ENCODE measurements at places on chromosomes 2 and 18.

DNA sequence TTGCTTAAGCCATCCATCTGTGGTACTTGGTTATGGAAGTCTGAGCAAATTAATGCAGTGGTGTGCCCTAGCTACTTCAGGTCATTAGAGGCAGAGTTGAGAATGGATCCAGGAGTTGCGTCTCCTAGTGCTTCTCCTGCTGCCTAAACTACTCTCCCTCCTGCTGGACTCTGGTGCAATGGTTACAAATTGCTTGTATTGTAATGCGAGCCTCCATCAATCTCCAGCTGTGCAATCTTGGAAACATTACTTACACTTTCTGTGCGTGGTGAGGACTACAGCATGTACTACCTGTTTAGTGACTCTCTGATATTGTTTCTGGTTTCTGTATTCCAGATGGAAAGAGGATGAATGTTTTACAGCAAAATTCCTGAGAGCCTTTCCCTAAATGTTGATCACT lies 119.0 kb upstream of the CYRIA start:
- DNase-seq, result no peak

DNA sequence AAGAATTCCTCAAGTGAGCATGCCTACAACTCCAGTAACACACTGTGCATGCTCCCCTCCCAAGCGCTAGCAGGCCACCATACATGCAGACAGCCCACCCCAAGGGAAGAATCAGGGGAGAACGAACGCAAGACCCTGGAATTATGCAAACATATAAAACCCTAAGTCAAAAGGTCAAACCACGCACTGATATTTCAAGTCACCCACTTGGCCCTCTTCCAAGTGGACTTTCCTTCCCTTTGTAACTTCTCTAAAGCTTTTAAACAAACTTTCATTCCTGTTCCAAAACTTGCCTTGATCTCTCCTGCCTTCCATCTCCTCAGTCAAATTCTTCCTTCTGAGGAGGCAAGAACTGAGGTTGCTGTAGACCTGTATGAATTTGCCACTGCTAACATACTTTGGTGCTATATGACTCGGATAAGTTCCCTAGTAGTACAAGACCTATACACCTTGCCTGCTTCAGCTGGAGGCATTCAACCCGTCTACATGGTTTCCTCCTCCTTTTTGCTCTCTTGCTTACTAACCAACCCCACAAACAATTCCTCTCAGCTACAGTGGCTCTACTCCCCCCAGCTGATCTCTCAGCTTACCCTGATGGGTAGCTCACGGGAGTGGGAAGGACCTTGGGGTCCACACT lies 11.1 kb upstream of the RPIA start:
- DNase-seq, result no peak

DNA sequence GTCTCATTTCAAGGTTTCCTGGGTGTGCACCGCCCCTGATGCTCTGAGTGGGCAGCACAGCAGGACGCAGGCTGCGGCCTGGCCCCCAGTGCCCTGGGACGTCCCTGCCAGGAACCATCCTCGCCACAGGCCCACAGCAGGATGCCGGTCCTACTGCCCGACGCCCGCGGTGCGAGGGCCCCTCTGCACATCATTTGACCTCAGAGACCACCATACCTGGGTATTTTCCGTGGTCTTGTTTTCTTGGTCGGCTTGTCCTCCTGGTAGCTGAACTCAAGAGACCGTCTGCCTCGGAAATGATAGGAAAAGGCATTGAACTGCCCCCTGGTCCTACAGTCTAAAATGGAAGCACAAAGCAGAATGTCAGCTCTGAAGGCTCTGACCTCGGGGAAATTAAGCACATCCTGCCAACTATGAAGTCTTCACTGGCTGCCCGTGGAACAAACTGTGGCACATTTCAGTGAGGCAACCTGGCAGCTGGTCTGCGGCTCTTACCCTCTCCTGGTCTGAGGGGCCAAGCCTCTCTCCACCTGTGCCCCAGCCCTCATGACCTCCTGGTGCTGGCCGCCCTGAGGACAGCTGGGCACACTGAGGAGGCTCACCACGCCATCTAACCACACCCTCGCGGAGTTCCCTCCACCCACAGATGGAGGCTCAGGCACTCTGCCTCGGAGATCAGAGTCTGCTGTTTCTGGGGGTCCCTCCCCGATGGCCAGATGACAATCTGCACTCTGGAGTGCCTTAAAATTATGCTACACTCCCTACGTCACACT lies 105.0 kb downstream of the PXDN start:
- DNase-seq, result no peak

DNA sequence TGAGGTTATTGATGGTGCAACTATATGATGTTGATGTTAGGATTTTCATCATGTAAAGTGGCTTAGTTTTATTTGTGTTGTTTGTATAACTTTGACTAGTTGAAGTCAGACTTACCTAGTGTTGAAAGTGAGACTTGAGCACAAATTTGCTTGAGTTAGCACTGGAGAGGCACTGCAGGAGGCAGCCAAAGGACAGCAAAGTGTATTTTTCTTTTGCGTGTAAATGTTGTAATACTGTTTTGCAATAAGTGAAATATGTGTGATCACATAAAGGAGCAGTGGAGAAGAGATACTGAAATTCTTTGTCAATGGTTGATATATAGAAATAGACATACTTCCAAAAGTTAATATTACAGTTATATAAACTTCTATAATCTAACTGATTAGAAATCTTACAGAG lies 332.0 kb upstream of the RAB12 start:
- DNase-seq, result no peak

DNA sequence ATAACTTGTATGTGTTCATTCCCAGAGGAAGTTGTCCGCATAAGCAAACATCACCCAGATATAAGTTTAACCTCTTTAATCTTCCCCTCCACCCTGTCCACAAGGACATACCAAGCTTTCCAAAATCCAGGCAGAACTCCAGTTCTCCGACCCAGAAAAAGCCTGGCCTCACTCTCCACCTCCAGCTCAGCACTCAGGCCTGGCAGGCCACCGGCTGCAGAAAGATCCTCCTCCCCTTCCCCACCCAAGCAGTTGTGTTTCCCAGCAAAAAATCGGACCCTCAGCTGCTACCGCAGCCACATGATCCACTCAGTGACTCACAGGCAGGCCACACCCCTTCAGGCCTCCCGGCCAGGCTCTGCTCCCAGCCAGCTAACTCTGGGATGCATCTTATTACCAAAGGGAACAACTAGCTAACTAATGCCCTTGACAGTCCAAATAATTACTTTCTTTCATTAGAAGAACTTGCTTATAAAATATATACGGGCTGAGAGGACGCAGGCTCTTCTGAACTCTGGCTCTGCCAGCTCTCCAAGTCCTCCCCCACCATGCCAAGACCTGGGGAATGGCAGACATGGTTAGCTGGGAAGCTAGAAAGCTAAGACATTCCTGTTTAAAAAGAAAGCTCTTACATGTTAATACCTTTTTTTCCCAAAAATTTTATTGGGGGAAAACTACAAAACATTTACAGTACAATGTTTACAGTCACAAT lies 4.5 kb downstream of the ZFP36L2 start:
- peak; percentile 34 for DNase-seq

DNA sequence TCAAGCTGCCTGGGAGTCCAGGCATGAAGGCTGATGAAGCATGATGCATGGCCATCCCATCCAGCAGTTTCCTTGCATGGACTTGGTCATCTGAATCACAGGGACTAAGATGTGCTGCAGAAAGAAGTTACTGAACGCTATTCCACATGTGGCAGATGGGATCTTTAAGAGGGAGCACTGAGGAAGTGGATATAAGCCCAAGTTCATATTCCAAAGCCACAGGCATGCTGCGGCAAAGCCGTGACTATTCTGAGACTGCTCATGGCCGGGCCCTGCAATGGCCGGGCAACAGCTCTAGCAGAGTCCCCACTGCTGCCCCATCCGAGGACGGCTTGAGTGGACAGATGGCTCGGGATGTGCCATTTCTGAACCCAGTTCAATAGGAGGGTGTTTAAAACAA lies 61.5 kb downstream of the STPG4 start:
- DNase-seq, result no peak

- no peak for DNase-seq
These were observed 48.3 kb upstream of the SLC38A11 start for GRCh38 chr2:165003443-165004130.

- no peak for DNase-seq
These were observed 183.5 kb downstream of the PAX3 start for GRCh38 chr2:222115296-222115695.

GRCh38 chr2:176159663-176160250 lies 2.6 kb downstream of the HOXD3 start:
- no peak for DNase-seq

DNA sequence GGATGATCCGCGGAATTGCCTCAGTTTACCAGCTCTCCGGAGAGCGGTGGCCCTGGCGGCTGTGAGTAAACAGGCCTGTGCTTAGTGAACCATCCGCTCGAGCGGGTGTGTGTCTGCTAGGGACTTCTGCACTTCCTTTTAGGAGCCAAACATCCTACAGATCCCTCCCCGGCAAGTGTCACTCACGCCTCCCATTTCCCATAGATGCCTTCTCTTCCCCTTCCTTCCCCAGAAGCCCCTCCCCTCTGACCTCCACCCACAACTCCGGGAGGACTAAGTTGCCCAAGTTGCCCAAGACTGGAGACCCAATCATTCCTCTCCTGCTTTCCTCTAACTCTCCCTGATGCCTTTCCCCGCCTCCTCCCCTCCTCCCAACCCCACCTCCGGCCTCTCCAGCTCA lies 2.9 kb downstream of the C1QL2 start:
- DNase-seq, result no peak

- no peak for DNase-seq
These were observed 74.9 kb downstream of the RHOB start for GRCh38 chr2:20521682-20522189.

GRCh38 chr18:22311301-22311700 lies 106.4 kb downstream of the CTAGE1 start:
- DNase-seq, result no peak

GRCh38 chr2:14513903-14514302 lies 118.6 kb upstream of the LRATD1 start:
- no peak for DNase-seq

GRCh38 chr2:209441541-209441940 lies 17.7 kb downstream of the MAP2 start:
- no peak for DNase-seq

DNA sequence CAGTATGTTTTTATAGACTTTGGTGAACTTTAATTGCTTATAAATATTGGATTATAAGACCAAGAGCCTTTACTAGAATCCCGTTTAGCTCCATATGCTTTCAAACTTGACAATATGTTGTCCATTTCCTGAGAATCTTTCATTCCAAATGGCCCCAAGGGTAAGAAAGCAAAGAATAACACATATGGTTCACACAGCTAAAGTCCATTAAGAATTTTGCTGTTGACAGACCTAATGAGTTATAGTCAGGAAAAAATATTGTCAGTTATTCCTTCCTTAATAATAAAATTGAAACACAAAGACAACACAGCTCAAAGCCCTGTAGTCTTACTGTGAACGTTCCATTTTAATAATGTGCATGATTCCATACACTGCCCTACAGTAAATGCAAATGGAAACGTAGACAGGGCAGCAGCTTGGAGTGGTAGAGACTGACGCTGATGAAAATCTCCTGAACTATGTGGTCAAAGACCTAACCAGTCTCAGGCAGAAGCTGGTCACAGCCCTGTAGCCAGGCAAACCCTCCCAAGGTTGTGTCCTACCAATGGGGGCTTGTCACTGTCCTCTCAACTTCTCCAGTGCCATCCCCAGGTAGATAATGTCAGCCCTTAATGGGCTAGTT lies 49.0 kb upstream of the ATIC start:
- DNase-seq, result no peak

GRCh38 chr2:96811917-96812316 lies 4.2 kb upstream of the CNNM3 start:
- DNase-seq, result no peak

GRCh38 chr2:108637304-108637669 lies 82.0 kb upstream of the RANBP2 start:
- no peak for DNase-seq

DNA sequence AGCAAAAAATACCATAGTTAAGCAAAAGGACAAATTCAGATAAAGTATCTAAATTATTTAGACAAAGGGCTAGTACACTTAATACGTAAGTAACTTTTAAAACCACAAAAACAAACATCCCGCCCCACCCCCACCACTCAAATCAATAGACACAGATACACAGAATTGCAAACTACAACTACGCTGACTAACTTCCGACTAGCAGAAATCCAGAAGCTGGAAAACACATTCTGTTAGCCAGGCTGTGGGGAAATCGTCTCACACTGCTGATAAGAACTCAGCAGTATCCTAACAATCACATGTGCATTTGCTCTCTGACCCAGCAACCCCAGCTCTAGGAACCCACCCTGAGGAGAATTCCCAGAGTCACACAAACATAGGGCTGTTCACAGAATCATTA lies 16.6 kb downstream of the FAM168B start:
- DNase-seq, result no peak

GRCh38 chr2:240451108-240451611 lies 15.7 kb downstream of the GPC1 start:
- no peak for DNase-seq

DNA sequence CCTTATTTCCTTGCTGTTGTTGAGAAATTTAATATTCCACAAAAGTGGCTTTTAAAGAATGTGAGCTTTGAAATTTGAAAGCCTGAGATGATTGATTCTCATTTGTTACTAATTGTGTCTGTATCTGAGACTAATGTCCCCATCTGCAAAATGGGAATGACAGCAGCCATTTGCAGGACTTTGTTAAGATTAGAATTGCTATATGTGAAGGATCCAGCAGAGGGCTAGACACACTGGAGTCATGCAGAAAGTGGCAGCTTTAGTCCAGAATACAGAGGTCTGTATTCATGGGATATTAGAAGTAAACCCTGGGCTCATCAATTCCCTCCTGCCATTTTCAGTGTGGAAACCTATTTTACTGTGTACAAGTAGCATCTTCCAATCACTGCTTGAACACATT lies 296.5 kb upstream of the GYPC start:
- DNase-seq, result no peak

- DNase-seq, result no peak
These were observed 6.5 kb upstream of the VPS54 start for GRCh38 chr2:64025741-64026140.

DNA sequence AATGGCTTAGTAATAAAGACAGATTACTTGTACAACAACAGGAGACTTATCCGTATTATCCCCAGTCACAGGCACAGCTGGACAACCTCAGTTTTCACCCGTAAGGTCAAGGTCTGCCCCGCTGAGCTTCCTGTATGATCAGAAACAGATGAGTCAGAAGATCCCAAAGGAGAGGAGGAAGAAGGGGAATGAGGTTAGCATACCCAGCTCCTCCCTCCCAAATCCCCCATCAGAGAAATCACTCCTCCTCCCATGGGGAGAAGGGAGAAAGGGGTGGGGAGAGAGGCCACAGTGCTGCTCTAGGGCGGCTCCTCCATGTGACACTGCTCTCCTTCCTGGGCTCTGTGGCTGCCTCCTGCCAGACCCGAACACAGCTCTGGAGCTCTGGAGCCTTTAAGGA lies 53.8 kb upstream of the SPTBN1 start:
- DNase-seq, result no peak

- no peak for DNase-seq
These were observed 436.9 kb downstream of the METTL4 start for GRCh38 chr18:2134364-2134763.

- DNase-seq, result peak; percentile 30
These were observed 1.6 kb downstream of the CRIM1 start for GRCh38 chr2:36356990-36357846.

DNA sequence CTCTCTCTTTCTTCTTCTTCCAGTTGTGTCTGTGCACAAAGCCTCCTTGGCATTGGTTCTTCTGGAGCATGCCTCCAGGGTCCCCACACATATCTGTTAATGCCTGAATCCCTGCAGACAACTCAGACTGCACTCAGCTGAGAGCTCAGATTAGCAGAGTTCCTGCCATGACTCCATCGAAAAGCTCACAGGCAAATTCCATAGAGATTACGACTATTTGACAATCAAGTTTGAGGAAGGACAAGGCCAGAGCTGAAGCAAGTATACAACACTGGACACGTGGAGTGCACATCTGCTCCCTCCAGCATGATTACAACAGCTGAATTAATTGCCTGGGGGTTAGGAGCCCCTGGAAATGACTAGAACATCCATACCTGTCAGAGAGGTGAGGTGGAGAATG lies 190.7 kb downstream of the INSIG2 start:
- no peak for DNase-seq

Data from stimulated activated CD4-positive, alpha-beta T cell treated with anti-CD3 and anti-CD28 coated beads, Interleukin-4, amount 100 ng/mL, for 4 hours (primary cell).